Activated CD8-positive, alpha-beta memory T cell treated with anti-CD3 and anti-CD28 coated beads for 1 hour (primary cell): ENCODE measurements at places on chromosomes 7 and 10.

DNA sequence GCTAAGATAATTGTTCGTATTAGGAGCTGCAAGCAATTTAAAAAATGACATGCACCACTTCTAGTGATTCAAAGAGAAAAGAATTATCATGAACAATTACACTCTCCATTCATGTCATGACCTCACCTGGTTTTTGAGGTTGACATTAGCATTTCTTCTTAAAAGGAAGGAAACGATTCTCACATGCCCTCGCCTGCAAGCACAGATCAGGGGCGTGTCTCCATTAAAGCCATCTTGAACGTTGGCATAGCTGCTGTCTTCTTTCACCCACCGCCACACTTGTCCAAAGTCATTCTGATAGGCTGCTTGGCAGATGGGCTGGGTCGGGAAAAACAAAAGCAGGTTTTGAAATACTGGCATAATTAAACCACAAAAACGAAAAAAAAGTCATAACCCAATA lies 19.9 kb downstream of the ANKRD22 start:
- DNase-seq, result no peak

DNA sequence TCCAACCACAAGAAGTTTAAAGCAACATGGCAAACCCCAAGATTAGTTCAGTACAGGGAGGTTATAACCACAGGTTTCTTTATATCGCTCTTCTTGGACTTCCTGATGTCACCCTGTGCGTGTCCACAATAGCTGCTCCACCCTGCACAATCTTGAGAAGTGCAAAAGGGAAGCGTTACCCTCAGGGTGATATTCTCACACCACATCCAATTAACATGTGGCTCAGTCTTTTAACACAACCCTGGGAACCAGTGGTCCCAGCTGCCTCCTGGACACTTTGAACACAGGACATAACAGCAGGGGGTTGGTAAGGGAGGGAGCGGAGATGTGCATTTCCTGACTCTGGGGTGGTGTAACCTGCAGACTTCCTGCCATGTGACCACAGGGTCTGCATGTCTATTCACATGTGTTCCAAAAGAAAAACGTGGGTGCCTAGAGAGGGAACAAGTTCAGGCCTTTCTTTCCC lies 64.6 kb downstream of the GSAP start:
- DNase-seq, result peak; percentile 18

- no peak for DNase-seq
These were observed 97.0 kb upstream of the PDE1C start for GRCh38 chr7:32167256-32167655.

DNA sequence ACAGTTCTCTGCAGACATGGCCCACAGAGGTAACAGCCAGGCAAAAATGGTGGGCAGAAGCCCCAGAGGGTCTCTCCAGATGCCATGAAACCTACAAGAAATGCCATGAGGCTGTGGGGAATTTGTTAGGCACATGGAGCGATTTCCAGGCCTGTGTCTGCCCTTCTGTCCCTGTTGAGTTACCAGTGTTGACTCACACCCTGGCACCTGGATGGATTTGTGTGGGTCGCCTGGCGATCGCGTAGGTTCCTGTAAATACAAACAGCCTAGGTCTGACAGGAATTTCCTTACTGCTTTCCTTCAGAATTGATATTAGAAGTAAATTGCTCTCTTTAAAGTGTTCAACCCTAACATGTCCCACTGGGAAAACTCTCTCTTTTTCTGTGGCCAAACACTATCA lies 164.9 kb upstream of the EEPD1 start:
- no peak for DNase-seq

DNA sequence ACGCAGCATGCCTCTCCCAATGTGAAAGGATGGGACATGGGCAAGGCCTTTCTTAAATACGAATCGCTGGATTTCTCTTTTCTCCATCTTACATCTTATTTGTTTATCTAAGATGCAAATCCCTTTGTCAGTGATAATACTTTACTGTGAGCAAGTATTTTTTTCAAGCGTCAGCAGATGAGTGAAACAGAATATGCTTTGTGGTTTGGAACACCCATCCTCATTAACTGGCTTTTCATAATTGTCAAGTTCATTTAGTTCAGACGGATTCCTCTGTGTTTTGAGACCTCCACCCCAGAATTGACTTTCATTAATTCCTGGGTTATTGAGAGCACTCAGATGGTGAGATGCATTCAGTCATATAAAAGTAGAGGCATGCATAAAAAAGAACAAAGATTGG lies 149.8 kb downstream of the NSUN6 start:
- DNase-seq, result no peak

- DNase-seq, result no peak
These were observed 95.3 kb downstream of the CPED1 start for GRCh38 chr7:121083790-121084251.

GRCh38 chr10:130757821-130758489 lies 553.6 kb downstream of the TCERG1L start:
- no peak for DNase-seq

GRCh38 chr7:50397971-50398324 lies 52.2 kb downstream of the FIGNL1 start:
- no peak for DNase-seq

DNA sequence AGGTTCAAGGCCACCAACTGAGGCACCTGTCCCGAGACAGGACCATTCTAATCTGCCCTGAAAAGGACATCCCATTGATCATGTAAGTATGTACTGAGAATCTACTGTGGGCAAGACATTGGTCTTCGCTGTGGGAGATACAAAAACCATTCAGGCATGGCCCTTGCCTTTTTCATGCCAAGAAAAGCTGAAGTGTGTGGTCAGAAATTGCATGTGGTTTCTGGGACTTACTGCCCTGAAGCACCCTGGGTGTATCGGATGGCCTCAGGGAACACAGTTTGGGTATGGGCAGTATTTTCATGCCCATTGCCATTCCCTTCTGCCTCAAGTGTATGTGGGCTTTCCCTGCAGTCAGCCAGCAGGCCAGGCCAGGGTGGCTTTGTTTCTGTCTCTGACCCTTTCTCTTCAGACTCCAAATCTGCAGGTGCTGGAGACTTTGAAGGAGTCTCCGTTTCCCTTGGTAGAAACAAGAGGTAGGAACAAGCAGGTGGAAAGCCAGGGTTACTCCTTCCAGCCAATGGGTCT lies 285.7 kb downstream of the ZEB1 start:
- DNase-seq, result no peak

DNA sequence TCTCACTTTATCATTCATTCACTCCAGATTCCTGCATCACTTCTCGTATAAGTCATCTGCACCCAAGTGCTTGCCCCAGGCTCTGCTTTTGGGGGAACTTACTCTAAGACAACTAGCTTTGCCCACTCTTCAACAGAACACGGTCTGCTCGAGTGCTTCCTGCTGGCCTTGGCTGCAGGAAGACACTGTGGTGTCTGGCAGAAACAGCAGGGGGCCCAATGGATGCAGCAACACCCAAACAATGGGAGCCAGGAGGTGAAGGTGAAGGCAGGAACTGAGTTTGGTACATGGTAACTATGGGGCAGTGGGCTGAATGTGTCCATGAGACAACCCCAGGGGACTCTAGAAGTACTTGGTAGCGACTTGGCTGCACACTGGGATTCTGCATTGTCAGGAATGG lies 344.0 kb downstream of the REEP3 start:
- DNase-seq, result no peak
